Activated CD8-positive, alpha-beta memory T cell treated with anti-CD3 and anti-CD28 coated beads for 1 hour (primary cell): ENCODE measurements at places on chromosomes 5 and 9.

DNA sequence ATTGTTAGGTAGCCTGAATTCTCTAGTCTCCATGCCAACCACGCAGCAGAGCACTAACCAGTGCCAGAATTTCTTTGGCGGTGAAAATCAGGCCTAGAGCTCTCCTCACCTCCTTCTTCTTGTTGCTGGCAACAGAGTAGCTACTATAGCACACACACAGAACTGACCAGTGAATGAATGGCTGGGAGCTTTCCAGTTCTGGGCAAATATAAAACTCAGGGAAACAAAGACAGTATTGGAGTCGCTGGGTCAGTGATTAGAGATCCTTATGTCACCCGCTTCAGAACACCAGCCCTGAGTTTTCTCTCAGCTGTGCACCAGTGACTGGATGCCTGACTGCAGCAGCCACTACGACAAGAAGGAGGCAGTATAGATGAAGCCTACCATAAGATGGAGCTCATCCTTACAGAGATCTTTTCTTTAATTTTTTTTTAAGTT lies 26.9 kb upstream of the FEM1C start:
- DNase-seq = no peak

DNA sequence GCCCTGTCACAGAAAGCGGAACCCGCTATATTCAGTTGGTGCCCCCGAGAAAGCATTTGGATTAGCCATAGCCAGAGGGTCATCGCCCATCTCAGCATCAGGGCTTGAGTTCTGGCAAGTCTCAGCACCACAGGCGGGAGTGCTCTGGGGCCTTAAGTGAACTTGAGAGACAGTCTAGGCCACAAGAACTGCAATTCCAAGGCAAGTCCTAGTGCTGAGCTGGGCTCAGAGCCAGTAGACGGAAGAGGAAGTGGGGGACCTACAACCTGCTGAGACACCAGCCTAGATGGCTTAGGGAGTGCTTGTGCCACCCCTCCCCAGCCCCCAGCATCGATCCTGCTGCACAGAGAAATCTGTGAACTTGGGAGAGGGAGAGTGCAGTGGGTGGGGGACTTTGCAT lies 594.9 kb downstream of the CCDC171 start:
- DNase-seq = no peak

DNA sequence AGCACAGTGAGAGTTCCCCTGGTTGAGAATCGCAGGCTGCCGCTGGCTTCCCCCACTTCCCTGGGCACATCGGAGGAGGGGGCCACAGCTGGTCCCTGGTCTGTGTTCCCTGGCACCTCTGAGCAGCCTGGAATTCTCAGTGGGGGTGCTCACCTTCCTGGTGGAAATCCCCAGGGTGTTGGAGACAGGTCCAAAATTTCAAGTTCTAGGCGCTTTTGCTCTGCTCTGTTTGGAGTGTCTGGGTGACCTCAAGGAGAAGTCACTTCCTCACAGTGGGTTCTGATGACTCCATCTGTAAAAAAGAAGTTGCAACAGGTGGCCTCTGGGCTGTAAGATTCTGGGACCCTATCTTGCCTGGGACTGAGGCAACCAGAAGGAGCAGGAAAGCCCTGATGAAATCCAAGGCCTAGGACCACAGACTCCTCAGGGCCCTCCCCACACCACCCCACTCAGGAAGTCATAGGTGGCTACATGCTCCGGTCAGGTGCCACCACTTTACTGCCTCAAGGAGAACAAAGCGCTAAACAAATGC lies at the start of gene TRAF1:
Gene TRAF1, minus strand, starts transcription at position 400 of the 532 bp plus-strand sequence. CDS start 721 bp downstream, outside the sequence.
- no peak for DNase-seq

DNA sequence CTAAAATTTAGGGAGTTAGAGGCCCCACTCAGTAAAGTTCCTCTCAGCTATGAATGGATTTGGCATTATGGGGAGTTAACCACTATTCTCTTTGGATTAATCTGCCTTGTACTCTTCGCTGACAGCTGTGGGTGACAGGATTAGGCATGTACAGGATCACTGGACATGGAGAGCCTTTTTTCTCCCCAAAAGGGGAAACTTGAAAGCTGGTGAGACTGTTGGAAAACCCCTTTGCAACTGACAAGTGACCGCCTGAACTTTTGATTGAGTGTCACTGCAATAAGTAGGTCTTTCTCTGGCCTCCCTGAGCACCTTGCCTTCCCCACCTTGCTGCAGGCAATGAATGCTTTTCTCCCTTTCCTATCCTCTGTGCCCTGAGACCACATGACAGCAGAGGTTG lies 68.3 kb downstream of the ERP44 start:
- DNase-seq = no peak

DNA sequence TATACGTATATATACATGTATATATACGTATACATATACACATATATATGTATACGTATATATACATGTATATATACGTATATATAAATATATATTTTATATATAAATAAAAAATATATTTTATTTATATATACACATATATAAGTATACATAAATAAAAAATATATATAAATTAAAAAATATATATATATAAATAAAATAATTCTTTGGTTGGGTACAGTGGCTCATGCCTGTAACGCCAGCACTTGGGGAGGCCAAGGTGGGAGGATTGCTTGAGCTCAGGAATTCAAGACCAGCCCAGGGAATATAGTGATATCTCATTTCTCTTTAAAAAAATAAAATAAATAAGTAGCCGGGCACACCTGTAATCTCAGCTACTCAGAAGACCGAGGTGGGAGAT lies 155.0 kb downstream of the CDC42SE2 start:
- no peak for DNase-seq

DNA sequence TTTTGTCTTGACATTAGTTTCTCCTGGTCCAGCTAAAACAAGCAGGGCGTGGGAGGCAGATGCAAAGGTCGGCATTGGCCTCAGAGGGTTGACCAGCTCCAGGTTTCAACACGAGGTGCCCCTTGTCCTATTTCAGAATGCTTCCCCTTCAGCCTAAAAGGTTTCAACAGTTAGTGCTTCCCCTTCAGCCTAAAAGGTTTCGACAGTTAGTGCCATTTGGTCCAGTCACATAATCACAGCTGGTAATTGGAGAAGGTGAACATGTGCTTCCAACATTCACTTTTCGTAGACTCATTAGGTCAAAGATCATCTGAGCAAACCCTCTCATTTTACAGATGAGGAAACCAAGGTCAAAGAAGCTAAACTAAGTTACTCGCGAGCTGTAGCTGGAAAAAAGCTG lies 270.3 kb upstream of the MAP3K1 start:
- no peak for DNase-seq

- no peak for DNase-seq
Observed at GRCh38 chr9:70083429-70083828, 39.8 kb downstream of the MAMDC2 start.

DNA sequence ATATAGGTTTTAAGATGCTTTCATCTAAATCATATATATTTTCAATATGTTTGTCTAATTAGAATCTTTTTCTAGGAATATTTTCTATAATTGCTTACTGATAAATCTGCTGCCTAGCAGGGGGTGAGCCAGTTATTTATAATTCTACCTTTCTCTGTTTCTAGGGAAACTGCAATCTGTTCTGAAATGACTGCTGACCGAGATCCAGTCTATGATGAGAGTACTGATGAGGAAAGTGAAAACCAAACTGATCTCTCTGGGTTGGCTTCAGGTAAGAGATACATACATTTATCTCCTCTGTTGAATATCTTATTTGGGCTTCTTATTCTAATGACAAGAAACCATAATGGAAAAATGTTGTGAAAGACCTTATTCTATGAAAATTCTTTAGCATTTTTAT lies 127.3 kb downstream of the XRCC4 start:
- no peak for DNase-seq

DNA sequence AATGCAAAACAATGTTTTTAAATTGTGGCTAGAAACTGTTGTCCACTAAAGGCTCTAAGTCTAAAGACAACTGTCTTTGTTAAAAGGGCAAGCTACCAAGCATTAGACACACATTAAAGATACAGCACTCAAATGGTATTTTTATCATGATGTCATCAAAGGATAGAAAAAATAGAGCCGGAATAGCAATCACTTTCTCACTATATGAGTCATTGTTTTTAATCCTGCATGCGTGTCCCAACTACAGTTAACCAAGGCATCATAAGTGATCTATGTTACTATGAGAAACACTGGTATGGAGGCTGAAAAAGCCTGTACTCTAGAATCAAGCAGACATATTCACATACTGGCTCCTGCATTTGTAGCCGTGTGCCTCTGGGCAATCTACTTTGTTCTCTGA lies 1.9 kb upstream of the PJA2 start:
- DNase-seq = no peak

DNA sequence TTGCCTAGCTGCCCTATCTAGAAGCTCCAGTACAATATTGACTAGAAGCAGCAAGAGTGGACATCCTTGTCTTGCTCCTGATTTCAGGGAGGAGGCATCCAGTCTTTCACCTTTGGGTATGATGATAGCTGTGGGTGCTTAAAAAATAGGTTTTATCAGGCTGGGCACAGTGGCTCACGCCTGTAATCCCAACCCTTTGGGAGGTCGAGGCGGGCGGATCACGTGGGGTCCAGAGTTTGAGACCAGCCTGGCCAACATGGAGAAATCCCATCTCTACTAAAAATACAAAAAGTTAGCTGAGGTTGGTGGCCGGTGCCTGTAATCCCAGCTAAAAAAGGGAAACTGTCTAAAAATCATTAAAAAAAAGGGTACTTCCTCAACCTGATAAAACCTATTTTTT lies 2.0 kb upstream of the CAMSAP1 start:
- DNase-seq = no peak

DNA sequence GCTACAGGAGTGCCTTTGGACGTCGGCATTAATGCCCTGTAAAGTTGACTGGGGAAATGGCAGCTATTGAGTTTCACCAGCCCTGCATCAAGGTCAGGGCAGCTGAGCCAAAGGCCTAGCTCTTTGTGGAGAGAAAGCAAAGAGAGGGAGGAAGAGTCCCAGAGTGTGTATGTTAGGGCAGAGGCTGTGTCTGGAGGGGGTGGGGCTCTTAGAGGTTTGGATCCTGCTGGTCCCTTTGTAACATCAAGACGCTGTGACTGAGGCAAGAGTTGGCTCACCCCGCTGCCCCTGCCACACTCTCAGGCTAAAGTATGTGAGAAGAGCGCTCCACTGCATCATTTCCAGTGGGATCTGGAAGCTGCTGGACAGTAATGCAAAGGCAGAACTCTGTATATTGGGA lies 34.3 kb downstream of the TMOD1 start:
- no peak for DNase-seq

GRCh38 chr9:36725777-36726356 lies 153.2 kb downstream of the MELK start:
- DNase-seq = no peak

DNA sequence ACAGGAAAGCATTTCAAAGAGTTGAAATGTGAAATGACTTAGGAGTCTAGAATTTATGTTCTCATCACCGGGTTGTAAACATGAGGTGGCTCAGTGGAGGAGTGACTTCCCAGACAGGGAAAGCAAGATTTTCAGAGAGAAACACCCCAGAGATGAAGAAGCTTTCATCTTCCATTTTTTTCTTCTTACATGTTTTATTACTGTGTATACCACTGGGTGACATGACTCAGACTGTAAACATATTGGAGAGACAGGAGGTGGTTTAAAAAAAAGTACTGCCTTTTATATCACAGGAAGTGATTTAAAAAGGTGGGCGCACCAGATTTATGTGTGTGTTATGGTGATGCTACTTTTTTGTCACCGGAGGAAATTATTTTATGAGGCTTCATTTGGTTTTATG lies 209.1 kb upstream of the TUT7 start:
- no peak for DNase-seq

GRCh38 chr5:111432883-111433536 lies 79.3 kb downstream of the STARD4 start:
- no peak for DNase-seq

- DNase-seq = no peak
Observed at GRCh38 chr5:55720188-55720703, 8.1 kb upstream of the SLC38A9 start.

DNA sequence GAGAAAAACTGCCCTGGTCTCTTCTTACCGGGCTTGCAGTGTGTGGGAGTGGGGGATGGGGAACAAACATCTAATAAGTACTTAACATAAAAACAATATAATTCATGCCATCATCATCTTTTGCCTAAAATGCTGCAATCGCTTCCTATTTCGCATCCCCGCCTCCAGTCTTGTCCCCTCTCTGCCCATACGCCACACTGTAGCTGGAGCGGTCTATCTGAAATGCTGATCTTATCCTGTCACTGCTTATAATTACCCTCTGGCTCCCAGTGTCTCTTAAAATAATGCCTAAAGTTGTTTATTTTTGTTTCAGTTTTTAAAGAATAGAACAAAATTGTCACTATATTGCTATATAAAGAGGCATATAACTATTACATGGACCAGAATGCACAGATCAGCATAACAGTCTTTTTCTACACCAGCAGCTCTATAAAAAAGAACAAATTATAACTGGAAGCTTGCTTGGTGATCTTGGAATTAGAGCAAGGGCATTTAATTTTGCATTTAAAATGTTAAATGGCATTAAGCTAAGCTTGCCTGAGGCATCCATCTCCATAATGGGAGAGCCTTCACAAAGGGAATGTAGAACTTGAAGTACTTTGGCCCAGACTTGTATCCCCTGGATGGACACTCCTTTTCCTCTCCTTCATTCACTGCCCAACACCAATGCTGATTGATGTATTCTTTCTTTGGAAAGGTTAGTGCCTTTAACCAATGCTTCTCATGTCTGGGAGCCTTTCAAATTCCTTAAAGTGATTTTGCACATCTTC lies 12.2 kb downstream of the NTRK2 start:
- no peak for DNase-seq

DNA sequence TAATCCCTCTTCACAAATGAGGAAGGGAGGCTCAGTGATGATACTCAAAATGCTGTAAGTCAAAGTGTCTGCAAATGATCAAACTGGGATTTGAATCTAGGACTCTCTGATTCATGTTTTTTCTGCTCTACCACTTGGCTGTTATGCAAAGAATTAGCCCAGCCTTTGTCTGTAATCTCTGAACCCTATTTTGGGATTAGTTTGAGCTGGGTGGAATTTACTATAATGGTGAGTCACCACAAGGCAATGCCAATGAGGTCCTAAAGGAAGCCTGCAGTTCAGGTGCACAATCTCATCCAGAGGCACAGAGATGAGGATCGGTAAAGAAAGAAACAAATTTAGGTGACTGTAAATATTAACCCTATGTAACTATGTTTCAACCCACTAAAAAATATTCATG lies 29.2 kb downstream of the RFK start:
- no peak for DNase-seq

DNA sequence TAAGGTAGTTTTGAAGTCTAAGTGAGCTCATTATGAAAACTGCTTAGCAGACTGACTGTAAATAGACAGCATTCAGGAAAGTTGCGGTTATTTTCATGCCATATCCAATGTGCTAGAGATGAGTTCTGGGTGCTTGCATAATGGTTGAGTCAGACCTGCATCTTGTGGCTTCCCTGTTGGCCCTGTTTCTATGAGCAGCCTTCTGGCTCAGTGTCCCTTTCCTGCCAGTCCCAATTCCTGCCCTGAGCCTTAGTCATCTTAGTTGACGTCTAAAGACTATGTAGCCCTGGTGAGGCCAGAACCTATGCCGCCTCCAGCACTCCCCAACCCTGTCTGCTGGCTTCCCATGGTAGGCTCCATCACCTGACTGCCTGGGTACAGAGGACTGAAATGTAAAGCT lies 76.3 kb upstream of the TNFSF8 start:
- no peak for DNase-seq

GRCh38 chr5:175548626-175549311 lies 70.4 kb downstream of the SFXN1 start:
- DNase-seq = no peak
